Left ventricle myocardium inferior (tissue), 1 donor: ENCODE measurements at places on chromosomes 5 and 9.
A peak's percentile ranks its signal among the peaks of the same experiment; 100 is the strongest.

GRCh38 chr9:131774636-131775035 is 34.8 kb upstream of the RAPGEF1 start:
- H3K4me3 ChIP-seq: no peak overlapping the region
- H3K4me1 ChIP-seq: no peaks in the 10 kb centered on the region
- no peaks in the 10 kb centered on the region for H3K36me3 ChIP-seq
- no peak for DNase-seq
- peaks cover 43% of the 10 kb centered on the region for H3K27me3 ChIP-seq

DNA sequence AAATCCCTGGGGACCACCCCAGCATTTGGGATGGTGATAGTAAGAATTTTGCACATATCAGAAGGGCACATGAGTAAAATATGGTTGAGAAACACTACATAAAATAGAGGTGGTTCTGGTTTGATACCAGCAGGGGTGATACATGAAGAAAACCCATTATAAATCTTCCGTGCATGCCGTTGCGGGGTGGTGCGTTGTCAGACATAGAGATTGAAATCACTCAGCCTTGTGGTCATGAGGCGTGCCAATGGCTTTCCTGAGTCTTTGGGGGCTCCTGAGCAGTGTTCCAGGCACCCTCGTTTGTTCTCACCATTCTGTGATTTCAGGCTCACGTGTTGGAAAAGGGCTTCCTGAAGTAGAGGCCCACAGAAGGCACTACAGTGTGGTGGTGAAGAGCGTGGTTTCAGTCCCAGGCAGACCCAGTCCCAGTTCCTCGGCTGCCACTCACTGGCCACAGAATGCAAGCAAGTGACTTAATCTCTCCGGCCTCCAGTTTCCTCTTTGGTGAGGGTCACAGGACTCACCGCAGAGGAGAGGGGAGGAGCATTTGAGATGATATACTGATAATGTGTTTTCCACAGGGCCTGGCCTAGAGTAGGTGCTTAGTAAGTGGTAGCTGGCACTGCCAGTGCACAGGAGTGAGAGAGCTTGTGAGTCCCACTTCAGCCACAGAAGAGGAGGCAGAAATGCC is 20.5 kb upstream of the GLRX start:
- H3K36me3 ChIP-seq: no peaks in the 10 kb centered on the region
- no peaks in the 10 kb centered on the region for H3K27me3 ChIP-seq
- H3K27ac ChIP-seq: peak overlapping the region; percentile 65
- peaks cover 21% of the 10 kb centered on the region for H3K4me1 ChIP-seq
- DNase-seq: peak; percentile 59

- H3K4me3 ChIP-seq: no peak overlapping the region
- no peak for DNase-seq
- no peaks in the 10 kb centered on the region for H3K27me3 ChIP-seq
These were observed 43.6 kb downstream of the CCDC192 start for GRCh38 chr5:127746756-127747155.

- peaks cover 33% of the 10 kb centered on the region for H3K27me3 ChIP-seq
- no peak for DNase-seq
- H3K4me1 ChIP-seq: no peaks in the 10 kb centered on the region
- H3K27ac ChIP-seq: no peak overlapping the region
- H3K36me3 ChIP-seq: no peaks in the 10 kb centered on the region
These were observed 169.7 kb upstream of the MVB12B start for GRCh38 chr9:126156898-126157297.

DNA sequence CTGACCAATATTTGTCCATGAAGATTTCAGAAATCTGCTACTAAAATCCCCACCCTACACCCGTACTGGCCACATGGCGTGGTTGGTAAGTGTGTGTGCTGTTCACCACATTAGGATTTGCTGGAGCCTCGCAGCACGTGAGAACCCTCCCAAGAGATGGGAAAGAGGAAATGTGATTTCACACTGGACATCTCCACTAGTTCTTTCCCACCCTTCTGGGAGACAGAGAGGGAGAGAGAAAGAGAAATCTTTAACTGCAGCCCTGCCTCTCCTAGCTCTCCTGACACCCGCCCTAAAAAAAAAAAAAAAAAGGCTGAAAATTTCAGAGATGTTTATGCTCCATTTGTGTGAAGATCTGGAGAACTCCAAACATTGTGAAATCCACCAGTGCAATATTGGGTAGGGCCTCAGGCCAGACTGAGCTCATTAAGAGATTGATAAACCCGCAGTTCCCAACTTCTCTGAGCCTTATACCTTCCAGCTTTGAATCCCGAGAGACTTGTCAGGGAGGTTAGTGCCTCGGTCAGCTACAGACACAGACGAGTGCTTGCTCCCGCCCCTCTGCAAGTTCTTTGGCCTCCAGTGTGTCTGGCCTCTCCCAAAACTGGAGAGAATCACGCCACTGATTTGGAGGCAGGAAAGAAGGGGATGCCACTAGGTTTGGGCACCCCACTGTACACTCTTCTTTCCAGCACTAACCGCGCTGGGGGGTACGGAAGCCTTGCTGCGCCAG is 1.9 kb downstream of the SPRY4 start:
- peak overlapping the region; percentile 96 for H3K4me3 ChIP-seq
- H3K27ac ChIP-seq: peak overlapping the region; percentile 98
- H3K36me3 ChIP-seq: no peaks in the 10 kb centered on the region
- H3K4me1 ChIP-seq: peaks cover 88% of the 10 kb centered on the region

DNA sequence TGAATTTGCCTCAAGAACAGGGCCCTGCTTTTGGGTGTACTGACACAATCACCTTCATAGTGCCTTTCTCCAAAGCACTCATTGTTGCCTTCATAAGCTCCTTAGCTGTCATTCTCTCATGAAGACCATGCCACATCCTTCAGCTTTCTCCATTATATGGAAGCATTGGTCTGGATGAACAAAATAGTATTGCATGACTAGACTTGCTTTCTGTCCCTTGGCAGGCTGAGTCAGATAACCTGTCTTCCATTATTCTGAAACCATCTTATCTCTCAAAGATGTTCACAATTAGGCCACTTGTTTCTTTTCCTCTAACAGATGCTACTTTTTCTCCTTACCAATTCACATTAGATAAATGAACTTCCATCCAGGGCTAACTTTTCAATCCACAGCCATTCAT is 297.9 kb downstream of the IRX1 start:
- no peak for DNase-seq
- H3K27me3 ChIP-seq: peaks cover 5% of the 10 kb centered on the region
- no peaks in the 10 kb centered on the region for H3K4me1 ChIP-seq
- no peaks in the 10 kb centered on the region for H3K36me3 ChIP-seq

DNA sequence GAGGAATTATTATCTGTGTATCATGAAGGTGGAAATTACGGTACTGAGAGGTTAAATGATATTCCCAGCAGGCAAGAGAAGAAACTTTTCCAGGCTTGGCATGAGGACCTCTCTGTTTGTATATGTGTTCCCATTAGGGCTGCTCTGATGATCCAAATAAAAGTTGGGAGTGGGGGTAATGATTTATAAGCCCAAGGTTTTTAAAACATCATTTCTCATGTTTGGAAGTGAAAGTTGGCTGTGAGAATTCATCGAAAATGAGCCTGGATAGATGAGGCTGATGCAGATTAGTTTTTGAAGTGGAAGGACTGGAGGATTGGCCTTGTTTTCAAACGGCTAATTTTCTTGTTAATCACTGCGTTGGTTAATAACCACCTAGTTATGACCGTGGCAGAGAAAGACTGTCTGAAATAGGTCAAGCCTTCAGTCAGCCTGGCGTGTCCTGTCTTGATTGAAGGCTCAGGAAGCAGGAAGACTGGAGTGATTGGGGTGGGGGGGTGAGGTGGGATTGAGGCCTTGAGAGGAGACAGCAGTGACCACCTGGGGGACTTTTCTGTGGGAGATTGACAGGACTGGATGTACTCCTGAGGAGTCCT is 391.0 kb upstream of the WWC1 start:
- no peak for DNase-seq
- no peak overlapping the region for H3K4me3 ChIP-seq
- H3K27ac ChIP-seq: no peak overlapping the region
- H3K4me1 ChIP-seq: no peaks in the 10 kb centered on the region
- H3K27me3 ChIP-seq: peaks cover 14% of the 10 kb centered on the region

DNA sequence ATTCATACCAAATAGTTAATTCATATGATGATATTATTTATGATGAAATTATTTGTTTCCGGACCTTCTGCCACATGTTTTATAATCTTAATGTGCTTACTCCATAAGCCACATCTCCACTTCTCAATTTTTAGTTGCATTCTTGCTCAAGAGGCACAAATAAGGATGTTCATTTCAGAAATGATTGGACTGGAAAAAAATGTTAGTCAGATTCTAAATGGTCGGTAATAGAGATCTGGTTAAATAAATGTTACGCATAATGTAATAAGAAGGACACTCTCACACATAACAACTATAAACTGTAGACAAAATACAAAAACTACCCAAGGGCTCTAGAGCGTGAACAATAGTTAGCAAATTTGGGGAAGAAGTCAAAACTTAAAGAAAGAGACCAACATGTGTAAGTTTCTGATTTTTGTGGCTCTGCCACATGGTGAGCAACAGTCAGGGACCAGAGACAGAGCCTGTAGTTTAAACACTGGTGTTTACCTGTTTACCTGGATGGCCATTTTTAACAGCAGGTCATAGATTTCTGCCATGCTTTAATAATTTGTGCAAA is 554.3 kb upstream of the CLINT1 start:
- H3K27me3 ChIP-seq: no peaks in the 10 kb centered on the region
- peaks cover 18% of the 10 kb centered on the region for H3K4me1 ChIP-seq
- DNase-seq: no peak
- H3K4me3 ChIP-seq: no peak overlapping the region
- no peaks in the 10 kb centered on the region for H3K36me3 ChIP-seq
- peak overlapping the region; percentile 72 for H3K27ac ChIP-seq

DNA sequence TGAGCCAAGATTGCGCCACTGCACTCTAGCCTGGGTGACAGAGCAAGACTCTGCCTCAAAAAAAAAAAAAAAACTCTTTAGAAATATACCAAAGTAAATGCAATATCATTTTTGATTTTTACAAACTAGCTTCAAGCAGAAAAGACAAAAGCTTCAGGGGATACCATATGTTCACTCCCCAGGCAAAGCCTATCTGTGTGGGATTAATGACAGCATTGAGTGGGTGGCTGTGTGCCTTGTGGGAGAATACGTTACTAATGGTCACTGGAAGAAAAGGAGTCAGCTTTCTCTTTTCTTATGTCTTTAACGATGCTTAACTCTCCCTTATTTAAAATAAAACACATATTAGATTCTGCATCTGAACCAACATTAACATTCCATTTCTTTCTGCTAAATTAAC is 1.9 kb downstream of the PCA3 start:
- no peak overlapping the region for H3K4me3 ChIP-seq
- H3K36me3 ChIP-seq: no peaks in the 10 kb centered on the region
- DNase-seq: no peak
- H3K27ac ChIP-seq: no peak overlapping the region

DNA sequence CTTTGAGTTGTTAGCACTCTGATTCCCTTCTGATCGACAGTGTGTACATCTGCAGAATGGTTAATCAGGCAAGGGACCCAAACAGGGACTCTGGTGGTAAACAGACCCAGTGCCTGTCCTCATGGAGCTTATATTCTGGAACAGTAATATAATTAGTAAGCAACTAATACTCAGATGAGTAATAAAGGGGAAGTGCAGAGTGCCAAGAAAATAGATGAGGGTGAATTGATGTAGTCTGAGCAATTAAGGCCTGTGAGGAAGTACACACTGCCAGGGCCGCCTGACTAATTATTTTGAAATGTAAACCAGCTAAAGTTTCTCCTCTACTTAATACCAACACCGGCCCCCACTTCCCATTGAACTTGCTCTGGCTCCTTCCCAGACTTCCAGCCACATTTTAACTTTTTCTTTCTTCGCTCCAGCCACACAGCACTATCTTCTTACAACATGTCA is 4.2 kb downstream of the DHX29 start:
- H3K4me3 ChIP-seq: no peak overlapping the region
- H3K4me1 ChIP-seq: peaks cover 47% of the 10 kb centered on the region
- no peaks in the 10 kb centered on the region for H3K27me3 ChIP-seq
- DNase-seq: no peak
- peaks cover 10% of the 10 kb centered on the region for H3K36me3 ChIP-seq

DNA sequence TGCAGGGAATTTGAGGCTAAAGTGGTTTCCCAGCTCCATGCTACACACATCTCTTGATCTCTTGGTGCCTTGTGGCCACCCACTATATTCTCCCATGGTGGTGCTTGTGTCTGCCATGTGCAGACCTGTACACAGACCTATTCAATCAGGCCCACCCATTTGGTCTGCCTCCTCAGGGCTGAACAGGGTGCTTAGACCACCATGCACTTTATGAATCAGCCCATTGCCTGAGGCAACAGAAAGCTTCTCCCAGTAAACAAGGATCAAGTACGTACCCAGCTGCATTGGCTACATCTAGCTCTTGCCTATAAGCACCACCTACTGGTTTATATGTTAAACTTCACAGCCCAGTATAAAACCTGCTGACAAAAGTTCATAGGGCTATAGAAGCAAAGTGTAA is 664.3 kb upstream of the EDIL3 start:
- H3K4me1 ChIP-seq: no peaks in the 10 kb centered on the region
- no peak for DNase-seq
- H3K27me3 ChIP-seq: no peaks in the 10 kb centered on the region
- H3K4me3 ChIP-seq: no peak overlapping the region

DNA sequence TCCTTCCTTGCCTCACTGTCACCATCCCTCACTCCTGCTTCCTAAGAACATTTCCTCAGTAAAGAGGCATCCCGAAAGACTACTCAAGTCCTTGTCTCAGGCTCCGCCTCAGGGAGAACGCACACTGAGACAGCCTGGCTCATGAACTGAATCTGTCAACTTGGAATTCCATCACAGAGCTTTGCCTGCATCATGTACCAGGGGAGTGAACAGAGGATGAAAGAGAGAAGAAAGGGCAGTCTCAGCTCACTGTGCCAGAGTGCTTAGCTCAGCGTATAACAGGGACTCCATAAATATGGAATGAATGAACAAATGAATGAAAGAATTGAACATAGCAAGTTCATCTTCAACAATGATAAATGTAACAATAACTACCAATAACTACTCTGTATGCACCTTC is 68.7 kb upstream of the SLC1A3 start:
- H3K4me1 ChIP-seq: peaks cover 29% of the 10 kb centered on the region
- H3K4me3 ChIP-seq: no peak overlapping the region
- no peaks in the 10 kb centered on the region for H3K36me3 ChIP-seq

DNA sequence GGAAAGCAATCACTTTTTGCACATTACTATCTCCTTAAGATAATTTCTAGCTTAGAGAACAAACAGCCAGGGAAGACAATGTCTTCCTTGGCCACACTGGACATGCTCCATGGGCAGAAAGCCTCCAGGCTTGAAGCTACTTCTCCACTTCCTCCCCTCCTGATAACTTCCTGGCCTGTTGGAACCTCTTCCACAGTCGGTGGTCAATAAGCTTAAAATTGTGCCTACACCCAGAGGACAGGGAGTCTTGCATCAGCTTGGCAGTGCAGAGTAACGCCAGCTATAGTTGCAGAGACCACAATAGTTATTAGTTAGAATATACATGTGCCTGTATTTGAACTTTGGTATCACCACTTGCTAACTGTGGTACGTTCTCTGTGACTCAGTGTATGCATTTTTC is 58.1 kb upstream of the ABCA1 start:
- no peaks in the 10 kb centered on the region for H3K27me3 ChIP-seq
- no peak for DNase-seq
- H3K4me3 ChIP-seq: no peak overlapping the region
- peaks cover 28% of the 10 kb centered on the region for H3K4me1 ChIP-seq

DNA sequence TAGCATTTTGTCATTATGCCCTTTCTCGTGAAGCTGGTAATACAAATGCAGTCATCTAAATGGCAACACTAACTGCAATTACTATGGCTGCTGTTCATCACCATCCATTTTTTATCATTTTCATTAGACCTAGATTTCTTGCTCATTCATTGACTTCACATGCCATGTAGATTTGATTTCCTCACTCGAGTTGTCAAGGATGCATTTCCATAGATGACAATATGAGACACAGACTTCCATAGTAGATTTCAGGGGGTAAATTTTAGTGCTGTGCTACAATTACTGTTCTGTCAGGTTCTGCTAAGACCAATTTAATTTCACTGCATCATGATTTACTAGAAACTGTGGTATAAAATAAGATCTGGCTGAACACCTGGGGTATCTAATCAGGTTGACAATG is 589.2 kb downstream of the SEMA5A start:
- DNase-seq: no peak
- no peak overlapping the region for H3K27ac ChIP-seq
- H3K27me3 ChIP-seq: no peaks in the 10 kb centered on the region
